ENCODE measurements at places on chromosomes 2 and 18. TPM values are rescaled to one million over a fixed set of nuclear protein-coding genes. Genes with fewer than 3 reads are reported as not detected.

The TMEM237 gene
- 35.0 TPM for total RNA-seq

The NDUFB3 gene
- total RNA-seq: 123 TPM

The PSMA8 gene
- total RNA-seq: not detected

The FOXI3 gene
- not detected for total RNA-seq

The KIAA2012 gene
- total RNA-seq: not detected

The WDR35 gene
- 20.9 TPM for total RNA-seq

The SGPP2 gene
- total RNA-seq: not detected

The HRH4 gene
- 0.12 TPM for total RNA-seq

The ALLC gene
- not detected for total RNA-seq

The WNT6 gene
- not detected for total RNA-seq

The IRS1 gene
- total RNA-seq: 10.4 TPM

The CPLX4 gene
- not detected for total RNA-seq

The SRD5A2 gene
- total RNA-seq: 0.05 TPM

The DPY30 gene
- total RNA-seq: 92.5 TPM

The CPSF3 gene
- total RNA-seq: 78.5 TPM

The IL36RN gene
- not detected for total RNA-seq

The FSHR gene
- not detected for total RNA-seq

The ERFE gene
- 7.7 TPM for total RNA-seq

The GALNT13 gene
- total RNA-seq: 35.1 TPM

All from NCI-H460 (cell line).